ENCODE measurements at places on chromosomes 6 and 20.
A peak's percentile ranks its signal among the peaks of the same experiment; 100 is the strongest.

- DNase-seq: no peak
Measured at GRCh38 chr6:61935242-61935846, 350.7 kb downstream of the KHDRBS2 start.

- DNase-seq: no peak
Measured at GRCh38 chr6:14228571-14228970, 111.0 kb downstream of the CD83 start.

DNA sequence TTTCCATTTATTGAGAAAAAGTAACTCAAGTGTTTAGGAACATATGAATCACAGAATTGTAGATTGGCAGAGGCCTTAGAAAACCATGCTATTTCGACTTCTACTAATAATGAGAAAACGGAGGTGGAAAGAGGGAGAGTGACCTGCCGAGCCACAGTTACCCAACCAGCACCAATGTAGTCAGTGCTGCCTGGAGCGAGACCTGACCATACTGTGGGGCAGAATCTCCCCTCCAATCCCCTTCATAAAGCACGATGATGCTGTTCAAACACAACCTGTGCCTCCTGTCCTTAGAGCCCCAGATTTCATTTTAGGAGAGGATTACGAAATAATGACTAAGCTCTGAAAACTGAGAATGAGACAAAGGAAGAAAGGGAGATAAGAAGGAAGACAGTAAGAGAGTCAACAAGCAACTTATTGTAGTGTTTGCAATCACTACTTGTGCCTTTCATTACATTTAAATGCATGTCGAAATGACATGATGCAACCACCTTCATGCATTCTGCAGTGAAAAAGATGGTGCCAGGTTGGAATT lies 70.6 kb downstream of the ATXN1 start:
- no peak for DNase-seq

DNA sequence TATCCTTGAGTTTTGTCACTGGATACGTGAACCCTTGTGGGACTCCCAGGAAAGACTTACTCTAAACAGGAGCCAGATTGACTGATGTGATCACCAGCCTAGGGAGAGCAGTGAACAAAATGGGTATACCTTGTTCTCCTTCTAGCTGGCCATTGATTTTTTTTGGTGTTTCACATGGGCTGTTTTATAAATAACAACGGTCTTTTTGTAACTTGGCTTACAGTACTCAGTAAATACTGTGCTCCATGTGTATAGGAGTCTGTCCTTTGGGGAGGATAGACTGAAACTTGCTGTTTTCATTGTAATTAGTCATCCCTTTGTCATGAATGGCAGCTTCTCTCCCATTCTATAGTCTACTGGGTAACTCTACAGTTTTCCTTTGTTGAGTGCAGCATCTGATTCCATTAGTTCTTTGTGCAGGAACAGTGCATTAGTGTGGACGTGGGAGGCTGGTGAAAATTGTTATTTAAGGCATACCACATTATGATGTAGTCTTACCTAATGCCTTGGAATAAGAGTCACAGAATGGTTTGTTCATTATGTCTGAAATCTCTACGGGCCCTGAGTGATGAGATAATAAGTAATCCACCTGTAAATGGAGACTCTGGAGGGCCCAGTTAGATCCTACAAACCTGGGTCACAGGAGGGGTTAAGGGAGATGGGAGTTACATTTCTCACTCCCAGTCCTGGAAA lies 89.5 kb downstream of the TIAM2 start:
- no peak for DNase-seq

- DNase-seq: no peak
Measured at GRCh38 chr20:47354464-47354713, 2.1 kb downstream of the ZMYND8 start.

GRCh38 chr20:17570347-17571152 lies 675 bp downstream of the DSTN start:
- peak; percentile 79 for DNase-seq

- DNase-seq: no peak
Measured at GRCh38 chr6:136987526-136987925, 57.2 kb downstream of the IL20RA start.

GRCh38 chr6:75149240-75149639 lies 56.6 kb downstream of the COL12A1 start:
- no peak for DNase-seq

- no peak for DNase-seq
Measured at GRCh38 chr6:106037060-106037459, 49.1 kb upstream of the PRDM1 start.

DNA sequence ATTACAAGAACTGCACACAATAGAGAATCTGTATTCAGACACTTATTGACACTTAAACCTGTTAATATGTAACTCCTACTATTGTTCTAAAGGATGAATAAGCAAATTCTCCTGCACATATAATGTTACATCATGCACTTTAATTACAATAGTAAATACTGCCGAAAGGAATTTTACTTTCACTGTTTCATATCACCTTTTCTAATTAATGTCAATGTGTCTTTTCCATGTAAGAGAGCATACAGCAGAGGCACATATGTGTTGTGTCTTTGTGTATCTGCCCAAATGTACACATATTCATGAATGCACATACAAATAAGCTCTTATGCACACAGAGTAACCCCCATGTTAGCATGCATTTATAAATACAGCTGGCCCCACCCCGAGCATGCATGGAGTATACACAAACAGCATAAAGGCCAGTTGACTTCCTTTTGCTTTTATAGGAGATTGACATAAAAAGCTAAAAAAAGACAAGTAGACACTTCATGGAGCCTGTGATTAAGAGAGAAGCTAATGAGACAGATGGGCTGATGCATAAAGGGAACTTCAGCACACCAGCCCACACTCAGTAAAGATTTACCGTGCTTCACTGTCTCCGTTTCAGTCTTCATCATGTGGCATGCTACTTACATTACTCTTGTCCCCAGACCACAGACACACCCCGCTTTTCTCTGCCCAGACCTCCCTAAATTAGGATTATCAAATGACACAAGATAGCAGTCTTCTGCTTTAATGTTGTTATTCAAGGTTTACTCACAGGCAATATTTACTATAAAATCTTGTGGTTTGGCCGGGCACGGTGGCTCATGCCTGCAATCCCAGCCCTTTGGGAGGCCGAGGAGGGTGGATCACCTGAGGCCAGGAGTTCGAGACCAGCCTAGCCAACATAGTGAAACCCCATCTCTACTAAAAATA lies 184.6 kb downstream of the ATXN1 start:
- DNase-seq: peak; percentile 36

- peak; percentile 73 for DNase-seq
Measured at GRCh38 chr6:31740397-31741223, 805 bp downstream of the MSH5 start.

Data from hematopoietic multipotent progenitor cell treated with erythropoietin and hydrocortisone succinate and interleukin-3 and kit ligand, for 4 days (in vitro differentiated cells).